AG08395 (cell line): ENCODE measurements at places on chromosomes 16 and 17.

GRCh38 chr16:50960517-50961202 is 190.4 kb downstream of the SALL1 start:
- no peak for DNase-seq

DNA sequence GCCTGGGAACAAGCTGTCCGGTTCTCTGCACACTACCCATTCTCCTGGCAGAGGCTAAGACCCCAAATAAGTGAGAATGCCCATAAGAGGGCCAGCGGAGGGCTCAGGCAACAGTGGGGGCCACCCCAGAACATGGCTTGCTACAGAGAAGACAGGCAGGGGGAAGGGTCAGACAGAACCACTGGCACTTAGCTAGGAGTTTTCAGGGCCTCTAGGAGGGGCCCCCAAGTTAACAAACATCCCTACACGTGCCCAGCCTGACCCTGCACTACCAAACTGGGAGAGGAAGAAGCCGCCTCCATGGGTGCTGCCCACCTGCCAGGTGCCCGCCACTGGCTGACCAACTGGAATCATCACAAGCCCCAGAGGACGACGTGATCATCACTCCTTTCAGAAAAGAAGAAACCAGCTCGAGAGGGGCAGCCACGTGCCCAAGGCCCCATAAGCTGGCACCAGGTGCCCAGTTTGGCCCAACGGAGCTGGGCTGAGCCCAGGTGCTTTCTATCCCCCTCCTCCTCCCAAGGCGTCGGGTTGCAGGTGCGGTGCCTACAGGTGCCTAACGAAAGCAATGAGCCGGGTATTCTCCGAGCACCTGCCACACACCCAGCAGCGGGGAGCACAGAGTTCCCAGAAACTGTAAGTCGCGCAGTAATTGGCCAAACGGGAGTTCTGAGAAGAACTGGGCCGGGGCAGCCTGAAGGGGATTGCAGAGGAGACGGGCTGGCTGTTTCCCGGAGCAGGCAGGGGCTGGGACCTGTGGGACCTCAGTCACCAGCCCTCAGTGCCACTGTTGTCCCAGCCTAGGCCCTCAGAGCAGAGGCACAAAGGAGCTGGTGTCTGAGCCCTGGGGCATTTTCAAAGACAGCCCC is 13.2 kb downstream of the RPH3AL start:
- no peak for DNase-seq

DNA sequence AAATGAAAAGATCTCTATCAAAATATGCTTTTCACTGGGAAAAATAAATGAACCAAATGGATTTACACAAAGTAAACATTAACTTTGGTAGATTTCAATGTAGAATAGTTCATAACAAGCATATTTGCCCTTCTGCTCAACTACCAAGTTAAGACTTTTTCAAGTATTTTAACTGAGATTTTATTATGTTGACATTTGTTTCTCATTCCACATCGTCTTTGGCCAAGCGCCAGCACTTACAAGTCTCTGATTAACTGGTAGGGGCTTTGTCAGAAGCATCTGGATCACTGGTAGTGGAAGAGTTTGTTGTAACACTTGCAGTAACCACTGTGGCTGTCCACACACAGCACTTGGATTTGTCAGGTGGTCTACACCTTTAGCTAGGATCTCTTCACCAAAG is 22.9 kb downstream of the SLFN12L start:
- DNase-seq: no peak

GRCh38 chr17:15378243-15378642 is 36.8 kb upstream of the TEKT3 start:
- no peak for DNase-seq

GRCh38 chr17:16585796-16586195 is 16.8 kb upstream of the ZNF287 start:
- no peak for DNase-seq

DNA sequence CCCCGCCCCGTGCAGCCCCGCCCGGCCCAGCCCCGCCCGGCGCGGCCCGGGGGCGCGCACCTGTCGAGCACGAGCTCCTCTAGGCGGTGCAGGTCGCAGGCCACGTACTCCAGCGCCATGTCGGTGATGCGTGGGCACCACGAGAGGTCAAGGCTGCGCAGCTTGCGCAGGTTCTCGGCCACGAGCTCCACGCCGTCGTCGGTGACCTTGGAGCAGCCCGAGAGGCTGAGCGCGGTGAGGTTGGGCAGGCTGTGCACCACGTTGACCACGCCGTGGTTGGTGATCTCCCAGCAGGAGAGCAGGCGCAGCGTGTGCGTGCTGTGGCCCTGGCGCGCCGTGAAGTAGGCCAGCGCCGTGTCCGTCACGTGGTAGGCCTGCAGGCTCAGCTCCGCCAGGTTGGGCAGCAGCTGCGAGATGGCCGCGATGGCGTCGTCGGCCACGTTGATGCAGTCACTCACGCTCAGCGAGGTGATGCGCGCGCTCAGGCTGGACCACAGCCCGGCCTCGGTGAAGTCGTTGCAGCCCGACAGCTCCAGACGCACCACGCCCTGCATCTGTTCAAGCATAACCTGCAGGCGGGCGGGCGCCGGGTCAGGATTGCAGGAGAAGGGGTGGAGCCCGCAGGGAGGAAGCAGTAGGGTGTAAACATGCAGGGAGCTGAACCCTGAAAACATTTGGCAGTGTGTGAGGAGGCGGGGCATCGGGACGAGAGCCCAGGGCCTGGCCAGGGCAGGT is 5.3 kb upstream of the WDR24 start:
- no peak for DNase-seq

DNA sequence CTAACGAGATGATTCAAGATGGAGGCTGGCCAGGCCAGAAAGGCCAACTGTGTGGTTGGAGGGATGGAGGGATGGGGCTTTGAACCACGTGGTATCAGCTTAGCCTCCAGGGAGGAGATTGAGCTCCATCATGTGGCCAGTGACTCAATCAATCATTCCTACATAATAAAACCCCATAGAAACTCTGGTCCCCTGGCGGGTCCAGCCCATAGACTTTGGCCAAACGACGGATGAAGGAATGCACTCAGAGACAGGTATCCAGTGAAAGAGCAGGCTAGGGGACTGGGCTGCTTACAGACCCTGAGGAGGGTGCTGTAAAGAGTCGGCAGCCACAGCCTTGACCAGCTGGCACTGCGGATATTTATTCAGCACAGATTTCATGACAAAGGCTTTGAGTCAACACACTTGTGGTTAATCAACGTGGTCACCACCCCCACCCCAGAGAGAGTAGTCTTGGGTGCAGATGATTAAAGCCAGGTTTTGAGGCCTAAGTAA is 308.7 kb upstream of the TNRC6C start:
- DNase-seq: peak; percentile 36

DNA sequence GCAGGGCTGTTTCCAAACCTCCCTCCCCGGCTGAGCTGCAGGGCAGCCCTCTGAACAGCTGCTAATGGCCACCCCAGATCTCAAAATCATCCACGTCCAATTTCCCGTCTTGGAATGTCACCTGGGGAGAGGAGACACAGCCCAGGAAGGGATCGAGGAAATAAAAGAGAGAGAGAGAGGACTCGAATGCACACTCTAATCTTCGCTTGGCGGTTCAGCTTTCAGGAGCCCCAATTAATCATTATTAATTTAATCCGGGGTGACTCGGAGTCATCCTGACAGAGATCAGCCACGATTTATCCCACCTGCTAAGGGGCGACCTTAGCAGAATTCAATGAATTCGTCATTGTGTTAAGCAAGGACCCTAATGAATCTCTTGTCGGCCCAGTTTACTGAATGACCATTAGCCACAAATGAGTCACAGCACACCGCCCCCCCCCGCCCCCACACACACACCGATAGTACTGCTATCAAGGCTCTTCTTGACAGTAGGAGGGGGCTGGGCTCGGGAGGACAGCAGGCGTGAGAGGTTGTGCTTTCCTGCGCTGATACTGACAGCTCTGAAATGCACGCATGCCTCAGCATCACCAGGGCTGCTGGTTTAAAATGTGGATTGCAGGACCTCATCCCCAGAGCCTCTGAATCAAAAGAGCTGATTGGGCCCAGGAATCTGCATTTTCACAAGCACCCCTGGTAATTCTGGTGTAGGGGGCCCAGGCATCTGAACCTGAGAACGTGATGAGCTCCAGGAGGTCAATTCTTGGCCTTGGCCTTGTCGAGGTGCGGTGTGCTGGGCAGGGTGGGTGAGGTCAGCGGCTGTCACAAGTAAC is 190.0 kb upstream of the CIBAR2 start:
- peak; percentile 26 for DNase-seq

GRCh38 chr17:21004016-21004930 is 38.5 kb downstream of the USP22 start:
- no peak for DNase-seq

DNA sequence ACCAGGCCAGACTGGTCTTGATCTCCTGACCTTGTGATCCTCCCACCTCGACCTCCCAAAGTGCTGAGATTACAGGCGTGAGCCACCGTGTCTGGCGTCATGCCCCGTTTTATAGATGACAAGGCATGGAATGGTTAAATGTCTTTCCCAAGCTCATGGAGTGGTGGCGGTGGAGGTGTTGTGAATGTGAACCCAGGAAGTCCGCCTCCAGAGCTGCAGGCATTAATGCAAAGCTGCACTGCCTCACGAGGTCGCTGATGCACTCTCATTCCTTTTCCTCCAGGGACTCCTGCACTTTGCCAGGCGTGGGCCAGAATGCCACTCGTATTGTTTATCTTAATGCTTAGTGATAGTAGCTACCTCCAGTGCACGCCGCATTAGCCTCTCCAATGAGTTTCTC is 149.6 kb downstream of the WWOX start:
- no peak for DNase-seq

DNA sequence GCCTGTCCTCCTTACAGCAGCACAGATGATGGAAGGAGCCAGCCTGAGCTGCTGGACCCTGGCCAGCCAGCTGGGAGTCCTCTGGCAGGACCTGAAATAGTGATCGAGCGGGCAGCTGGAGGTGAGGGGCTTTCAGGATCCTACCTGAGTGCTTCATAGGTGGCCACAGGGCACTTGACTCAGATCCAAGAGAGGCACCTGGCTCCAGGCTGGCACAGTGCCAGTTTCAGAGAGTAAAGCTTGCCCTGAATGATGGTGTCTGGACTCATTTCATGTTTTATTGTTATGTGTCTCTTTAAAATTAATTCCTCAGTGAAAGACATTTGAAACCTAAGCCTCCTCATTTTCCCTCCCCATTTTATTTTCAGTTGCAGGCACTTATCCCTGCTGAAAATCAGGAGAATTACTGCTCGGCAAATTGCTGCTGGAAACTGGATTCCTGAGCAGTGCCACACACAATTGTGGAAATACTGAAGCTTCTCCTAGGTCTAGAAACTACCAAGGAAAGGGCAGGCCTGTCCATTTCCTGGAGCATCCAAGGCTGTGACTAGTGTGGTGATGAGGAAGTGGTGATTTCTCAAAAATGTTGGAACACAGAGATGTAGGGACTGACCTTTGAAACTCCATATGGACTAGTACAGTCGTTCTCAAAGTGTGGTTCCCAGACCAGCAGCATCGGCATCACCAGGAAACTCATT is 16.1 kb upstream of the ADAMTS18 start:
- DNase-seq: no peak

GRCh38 chr17:20993863-20994778 is 48.7 kb downstream of the USP22 start:
- no peak for DNase-seq

GRCh38 chr17:27982688-27983087 is 59.8 kb upstream of the NLK start:
- no peak for DNase-seq

DNA sequence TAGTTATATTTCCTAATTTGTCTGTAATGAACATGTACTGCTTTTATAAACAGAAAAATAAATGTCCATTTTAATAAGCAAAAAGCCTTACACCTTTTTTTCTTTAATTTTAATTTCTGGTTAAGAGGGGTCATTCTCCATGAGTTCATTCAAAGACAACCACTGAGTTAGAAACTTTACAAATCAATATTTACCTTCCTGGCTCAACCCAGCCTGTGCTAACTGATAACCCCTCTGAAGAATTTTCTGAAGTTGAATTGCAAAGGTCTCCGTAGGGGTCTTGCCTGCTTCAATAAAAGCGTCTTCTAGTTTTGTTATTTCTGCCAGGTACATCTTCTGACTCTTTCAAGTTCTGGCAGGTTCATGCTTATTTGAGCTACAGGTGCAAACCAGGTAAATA is 440.4 kb upstream of the SALL1 start:
- no peak for DNase-seq

- no peak for DNase-seq
Measured at GRCh38 chr16:50407351-50407750, 38.6 kb upstream of the BRD7 start.

GRCh38 chr17:4332296-4332970 is 34.0 kb downstream of the UBE2G1 start:
- no peak for DNase-seq

- no peak for DNase-seq
Measured at GRCh38 chr16:80723091-80723490, 81.3 kb downstream of the CDYL2 start.

GRCh38 chr17:57338257-57338914 is 82.1 kb downstream of the MSI2 start:
- DNase-seq: no peak

- DNase-seq: no peak
Measured at GRCh38 chr16:57805176-57805575, 2.9 kb upstream of the KIFC3 start.

DNA sequence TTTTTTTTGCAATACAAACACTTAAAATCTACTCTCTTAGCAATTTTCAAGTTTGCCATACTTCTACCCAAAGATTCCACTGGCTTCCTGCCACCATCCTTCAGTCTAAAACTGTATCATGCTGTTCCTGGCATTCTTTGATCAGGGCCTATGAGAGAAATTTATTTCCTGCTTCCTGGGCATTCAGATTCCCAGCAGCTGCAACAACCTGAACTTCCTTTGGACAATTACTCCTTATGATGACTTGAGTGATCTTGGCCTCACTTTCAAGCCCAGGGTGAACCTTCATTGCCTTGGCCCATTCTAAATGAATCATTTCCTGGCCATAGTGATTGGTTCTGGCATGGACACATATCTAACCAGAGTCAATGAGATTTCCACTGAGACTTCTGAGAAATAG is 18.0 kb upstream of the MON1B start:
- DNase-seq: no peak

GRCh38 chr16:85136702-85137322 is 24.5 kb upstream of the CIBAR2 start:
- DNase-seq: peak; percentile 36

DNA sequence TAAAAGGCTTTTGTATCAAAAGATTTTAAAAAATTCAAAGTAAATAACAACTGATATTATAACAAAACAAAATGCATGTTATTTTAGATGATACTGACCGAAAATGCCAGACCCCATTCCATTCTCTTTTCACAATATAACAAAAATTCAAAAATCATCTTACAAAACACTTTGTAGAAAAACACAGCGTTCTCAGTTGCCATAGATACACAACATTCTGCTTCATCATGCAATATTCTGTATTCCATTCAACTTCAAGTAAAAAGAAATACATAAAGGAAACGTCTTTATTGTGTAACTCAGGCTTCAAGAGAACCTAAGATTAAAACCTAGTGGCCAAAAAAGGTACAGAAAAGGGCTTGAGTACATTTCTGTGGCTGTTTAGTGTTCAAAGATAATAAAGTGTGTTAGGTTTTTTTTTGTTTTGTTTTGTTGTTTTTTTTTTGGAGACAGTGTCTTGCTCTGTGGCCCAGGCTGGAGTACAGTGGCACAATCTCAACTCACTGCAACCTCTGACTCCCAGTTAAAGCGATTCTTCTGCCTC is 250.5 kb downstream of the CEP112 start:
- no peak for DNase-seq
